ENCODE measurements at places on chromosomes 1 and 21.

DNA sequence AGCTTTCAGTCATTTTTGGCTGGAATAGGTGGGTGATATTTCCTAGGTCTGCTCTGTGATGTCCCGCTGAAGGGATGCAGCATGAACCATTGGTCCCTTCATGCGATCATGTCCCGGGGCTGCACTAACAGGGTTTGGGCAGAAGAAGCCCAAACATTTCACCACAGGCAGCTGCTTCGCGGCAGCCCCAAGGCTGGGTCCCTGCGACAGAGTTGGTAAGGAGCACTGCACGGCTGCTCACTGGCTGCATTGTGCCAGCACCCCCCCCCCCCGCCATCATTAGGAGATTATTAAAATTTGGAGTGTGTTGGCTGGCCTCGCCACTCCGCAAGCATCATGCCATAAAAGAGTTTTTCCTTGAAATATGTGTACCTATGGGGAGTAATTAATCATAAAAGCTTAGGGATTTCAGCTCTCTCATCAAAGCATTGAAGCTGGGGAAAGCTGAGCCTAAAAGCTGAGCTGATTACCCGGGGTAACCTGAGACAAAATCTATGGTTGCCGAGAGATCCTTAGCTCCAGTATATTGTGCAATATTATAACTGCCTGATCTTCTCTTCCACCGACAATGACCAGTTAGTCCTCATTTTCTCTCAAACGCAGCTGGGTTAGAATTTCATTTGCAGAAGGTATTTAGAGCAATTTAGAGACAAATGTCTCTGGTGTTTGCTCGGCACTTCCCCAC lies 62.5 kb downstream of the PEX14 start:
- DNase-seq, result no peak

DNA sequence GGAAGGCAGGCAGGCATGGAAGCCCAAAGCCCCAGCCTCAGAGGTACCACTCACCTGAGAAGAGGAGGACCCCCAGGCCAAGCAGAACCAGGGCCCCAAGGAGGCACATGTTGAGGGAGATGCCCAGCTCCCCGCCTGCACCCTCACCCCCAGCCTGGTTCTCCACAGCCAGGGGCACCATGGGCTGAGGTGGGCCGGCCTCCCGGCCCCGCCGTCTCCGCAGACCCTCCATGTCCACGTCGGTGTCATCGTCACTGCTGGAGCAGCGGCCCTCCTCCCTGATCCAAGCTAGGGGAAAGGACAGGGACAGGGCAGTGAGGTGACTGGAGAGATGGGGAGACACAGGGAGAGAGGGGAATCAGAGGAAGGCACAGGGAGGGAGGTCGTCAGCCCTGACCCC lies 7.8 kb downstream of the PBXIP1 start:
- DNase-seq, result no peak

DNA sequence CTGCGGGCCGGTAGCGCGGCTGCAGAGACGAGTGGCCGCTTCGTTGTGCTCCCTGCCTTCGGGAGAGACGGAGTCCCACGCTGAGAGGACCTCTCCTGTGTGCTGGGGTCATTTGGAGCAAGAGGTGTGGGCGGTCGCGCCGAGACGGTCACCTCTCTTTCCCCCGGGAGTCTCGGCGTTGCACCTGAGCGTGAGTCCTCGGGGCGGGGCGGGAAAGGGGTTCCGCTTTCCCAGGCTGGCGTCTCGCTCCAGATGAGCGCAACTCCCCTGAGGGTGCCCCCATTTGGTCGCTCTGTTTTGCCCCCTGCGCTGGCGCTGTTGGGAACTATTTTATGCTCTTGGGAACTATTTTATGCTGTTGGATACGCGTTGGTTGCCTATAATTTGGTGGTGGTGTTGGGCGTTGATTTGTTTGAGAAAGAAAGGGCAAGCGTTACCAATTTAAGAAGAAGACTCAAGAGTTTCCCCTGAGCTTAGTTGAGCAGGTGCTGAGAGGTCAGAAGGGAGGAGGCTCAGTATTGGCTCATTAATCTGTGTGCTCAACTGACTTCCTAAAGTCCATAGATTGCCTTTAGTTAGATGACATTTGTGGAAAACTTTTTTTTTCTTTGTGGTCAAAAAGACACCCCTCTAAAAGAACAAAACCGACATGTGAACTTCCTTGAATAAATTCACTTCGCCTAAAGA lies 683 bp downstream of the LRRC8B start:
- DNase-seq, result peak; percentile 13

DNA sequence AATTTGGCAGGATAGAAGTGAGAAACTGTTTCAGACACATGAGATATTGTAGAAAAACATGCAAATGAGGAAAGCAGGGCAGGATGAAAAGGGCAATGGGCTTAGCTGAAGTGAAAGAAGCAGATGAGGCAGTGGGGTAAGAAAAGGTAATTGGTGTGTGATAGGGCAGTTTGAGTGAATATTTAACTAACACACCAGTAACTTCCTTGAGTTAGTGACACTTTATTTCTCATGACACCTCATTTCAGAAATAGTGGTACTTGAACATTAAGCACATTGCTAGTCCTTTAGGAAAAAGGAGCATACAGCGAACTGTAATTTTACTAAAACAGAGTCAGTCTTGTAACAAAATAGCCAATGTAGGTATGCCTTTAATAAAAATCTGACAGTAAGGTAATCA lies 415.0 kb downstream of the DPYD start:
- DNase-seq, result no peak

DNA sequence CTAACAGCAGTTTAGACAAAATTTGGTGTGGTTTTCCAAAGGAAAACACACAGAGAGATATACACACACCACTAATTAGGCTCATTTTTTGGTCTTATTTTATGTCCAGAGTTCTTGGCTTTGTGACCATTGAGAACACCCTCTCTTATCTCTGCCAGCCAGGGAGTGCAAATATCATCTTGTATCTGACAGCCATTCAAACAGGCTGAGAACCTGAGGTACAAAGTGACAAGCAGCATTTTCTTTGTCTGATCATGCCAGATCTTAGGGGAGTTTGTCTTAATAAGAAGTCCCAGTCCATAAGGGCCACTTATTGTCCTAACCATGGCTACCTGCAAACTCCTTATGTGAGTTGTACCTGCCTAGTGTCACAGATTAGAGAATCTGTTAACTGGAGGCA lies 1165.2 kb downstream of the BRINP3 start:
- DNase-seq, result no peak

DNA sequence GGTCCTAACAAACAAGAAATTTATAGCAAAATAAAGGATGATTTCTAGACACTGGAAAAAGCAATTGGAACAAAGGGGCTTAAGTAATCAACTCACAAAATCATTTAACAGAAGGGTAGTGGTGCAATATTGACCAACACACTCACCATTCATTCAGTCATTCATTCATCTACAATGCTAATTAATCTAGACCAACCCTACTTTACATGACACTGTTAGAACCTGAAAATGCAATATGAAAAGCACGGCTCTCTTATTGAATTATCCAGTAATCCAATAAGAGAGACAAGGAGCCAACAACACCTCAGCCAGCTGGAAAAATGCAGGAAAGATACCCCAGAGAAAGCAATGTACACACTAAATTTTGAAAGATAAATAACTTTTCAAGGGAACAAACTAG lies 310.8 kb upstream of the NR5A2 start:
- DNase-seq, result no peak

DNA sequence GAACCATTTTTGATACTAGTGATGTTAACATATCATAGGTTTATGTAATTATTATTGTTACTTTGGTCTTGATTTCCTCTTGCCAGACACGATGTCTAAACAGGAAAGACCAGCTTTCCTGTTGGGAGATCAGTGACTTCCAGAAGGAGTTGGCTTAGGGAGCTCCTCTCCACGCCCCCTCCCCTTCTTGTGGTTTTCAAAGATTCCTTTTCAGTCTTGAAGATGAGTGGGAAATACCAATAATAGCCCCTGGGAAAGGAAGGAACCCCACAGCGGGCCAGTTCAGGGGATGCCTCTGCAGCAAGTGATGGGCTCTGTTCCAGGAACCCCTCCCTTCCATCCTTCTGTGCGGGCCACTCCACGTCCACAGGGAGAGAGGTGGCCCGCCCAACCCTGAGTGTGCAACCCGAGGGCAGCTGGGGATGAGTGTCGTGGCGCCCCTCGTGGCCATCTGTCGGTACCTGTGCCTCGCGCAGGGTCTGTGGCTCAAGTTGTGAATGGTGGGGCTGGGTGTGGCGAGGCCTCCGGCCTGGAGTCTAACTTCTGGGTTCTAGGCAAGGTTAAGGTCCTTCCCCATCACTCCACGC lies 65.7 kb downstream of the TLR5 start:
- no peak for DNase-seq

GRCh38 chr1:85360730-85361493 lies 84.5 kb upstream of the BCL10 start:
- DNase-seq, result no peak

DNA sequence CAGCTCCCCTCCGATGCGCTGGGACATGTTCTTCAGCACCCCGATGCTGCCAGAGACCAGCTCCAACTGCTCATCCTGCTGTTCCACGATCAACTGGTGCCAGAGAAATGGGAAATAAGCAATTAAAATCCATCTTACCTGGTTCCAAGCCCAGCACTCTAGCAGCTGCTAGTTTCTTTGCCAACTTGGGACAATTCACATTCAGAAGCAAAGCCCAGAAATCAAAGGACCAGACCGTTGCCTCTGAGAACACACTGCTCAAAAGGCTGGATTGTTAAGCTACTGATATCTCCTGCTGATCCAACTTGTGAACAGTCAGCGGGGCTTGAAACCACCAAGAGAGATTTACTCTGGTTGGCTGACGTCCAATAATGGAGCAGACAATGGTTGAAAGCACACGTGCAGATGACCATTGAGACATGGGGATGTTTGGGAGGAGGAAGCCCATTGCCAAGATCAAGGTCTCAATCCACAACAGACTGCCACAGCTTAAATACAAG lies 34.4 kb downstream of the STX6 start:
- no peak for DNase-seq

- DNase-seq, result no peak
Observed at GRCh38 chr1:107692580-107693345, 272.2 kb downstream of the VAV3 start.

GRCh38 chr1:67821263-67821662 lies 12.0 kb downstream of the GNG12 start:
- no peak for DNase-seq

- DNase-seq, result no peak
Observed at GRCh38 chr1:147635342-147635741, 35.0 kb downstream of the ACP6 start.

GRCh38 chr1:188872376-188872775 lies 1605.3 kb downstream of the BRINP3 start:
- DNase-seq, result no peak

GRCh38 chr1:15706751-15707150 lies 22.6 kb downstream of the PLEKHM2 start:
- DNase-seq, result no peak

DNA sequence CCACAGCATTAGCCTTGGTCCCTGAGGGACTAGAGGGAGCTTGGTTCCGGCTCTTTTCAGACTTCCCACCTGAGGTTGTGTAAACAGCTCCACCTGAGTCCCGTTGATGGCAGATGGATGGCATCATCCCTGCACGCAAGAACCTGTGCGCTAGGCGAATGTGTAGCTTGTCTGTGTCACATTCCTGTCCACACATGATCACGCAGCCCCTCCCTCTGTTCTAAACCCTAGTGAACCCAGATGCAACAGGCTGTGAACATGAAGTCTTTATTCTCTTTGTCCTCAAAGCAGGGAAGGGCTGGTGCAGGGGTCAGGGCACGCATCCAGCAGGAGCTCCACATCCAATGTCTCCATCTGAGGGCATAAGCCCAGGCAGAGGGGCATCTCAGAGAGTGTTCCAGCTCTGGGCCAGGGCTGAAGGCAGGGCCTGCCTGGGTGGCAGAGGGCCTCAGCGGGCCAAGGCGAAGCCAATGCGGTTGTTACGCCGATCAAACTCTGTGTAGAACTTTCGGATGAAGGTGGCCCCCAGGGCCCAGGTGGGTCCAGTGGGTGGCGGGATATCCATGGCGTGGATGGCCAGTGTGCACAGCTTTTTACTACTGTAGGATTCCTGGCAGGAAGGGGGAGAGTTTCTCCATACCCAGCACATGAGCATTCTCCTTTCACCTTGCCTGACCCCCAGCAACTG lies 2.9 kb upstream of the ETNK2 start:
- DNase-seq, result no peak

DNA sequence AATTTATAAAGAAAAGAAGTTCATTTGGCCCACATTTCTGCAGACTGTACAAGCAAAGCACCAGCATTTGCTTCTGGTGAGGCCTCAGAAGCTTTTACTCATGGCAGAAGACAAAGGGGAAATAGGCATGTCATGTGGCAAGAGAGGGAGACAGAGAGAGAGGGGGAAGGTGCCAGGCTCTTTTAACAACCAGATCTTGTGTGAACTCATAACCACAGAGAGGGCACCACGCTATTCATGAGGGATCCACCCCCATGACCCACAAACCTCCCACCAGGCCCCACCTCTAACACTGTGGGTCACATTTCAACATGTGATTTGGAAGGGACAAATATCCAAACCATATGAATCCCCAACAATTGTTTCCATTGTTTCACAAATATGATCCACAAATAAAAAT lies 467.9 kb downstream of the SIPA1L2 start:
- no peak for DNase-seq

DNA sequence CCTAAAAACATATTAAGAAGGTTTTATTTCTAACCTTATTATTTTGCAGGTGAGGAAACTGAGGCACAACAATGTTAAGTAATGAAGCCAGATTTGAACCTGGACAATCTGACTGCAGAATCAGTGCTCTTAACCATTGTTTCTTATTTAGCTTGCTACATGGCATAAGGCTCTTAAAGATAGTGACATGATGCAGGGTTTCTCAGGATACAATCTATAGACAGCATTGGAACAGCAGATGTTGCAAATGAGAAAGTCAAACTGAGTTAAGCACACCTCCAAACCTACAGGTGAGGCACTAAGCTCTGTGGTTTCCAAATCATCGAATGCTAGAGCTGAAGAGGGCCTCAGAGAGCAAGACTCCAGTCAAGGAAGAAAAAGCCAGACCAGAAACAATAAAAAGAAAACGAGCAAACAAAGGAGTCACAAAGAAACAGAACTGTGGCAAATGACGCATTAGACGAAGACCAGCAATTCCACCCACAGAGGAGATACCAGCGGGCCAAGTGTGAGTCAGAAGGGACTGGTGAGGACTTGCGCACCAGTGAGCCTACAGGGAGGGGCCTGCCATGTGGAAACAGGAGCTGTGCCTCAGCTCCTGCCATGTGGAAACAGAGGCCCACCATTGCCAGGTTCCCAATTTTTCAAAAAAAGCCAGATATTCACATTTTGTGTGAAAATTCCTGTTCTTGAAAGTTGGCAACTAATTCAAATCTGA lies 14.4 kb downstream of the CD58 start:
- peak; percentile 64 for DNase-seq

GRCh38 chr1:59752556-59753414 lies 62.0 kb upstream of the HOOK1 start:
- no peak for DNase-seq

- DNase-seq, result no peak
Observed at GRCh38 chr21:31875496-31876015, 2.7 kb downstream of the HUNK start.

Data from stimulated activated CD8-positive, alpha-beta memory T cell treated with anti-CD3 and anti-CD28 coated beads, Interleukin-4, amount 100 ng/mL, for 4 hours (primary cell).